Dorsolateral prefrontal cortex (tissue), 122 donors: ENCODE measurements at places on chromosomes 3 and 15. TPM values are rescaled to one million over a fixed set of nuclear protein-coding genes. Genes with fewer than 3 reads are reported as not detected.

PLXNB1 gene
- 266 TPM for total RNA-seq

NECTIN3 gene
- 36.7 TPM for total RNA-seq

FMN1 gene
- total RNA-seq, result 69.7 TPM

KBTBD13 gene
- not detected for total RNA-seq

TMEM158 gene
- total RNA-seq, result 17.1 TPM

AADACL2 gene
- not detected for total RNA-seq

TAGLN3 gene
- total RNA-seq, result 393 TPM

POLR2H gene
- 41.0 TPM for total RNA-seq

SERINC4 gene
- total RNA-seq, result 0.86 TPM

FANCD2OS gene
- total RNA-seq, result not detected

ECE2 gene
- 15.4 TPM for total RNA-seq

PAQR5 gene
- 1.5 TPM for total RNA-seq

SLC4A7 gene
- 68.4 TPM for total RNA-seq

PDZRN3 gene
- total RNA-seq, result 39.2 TPM

RSL24D1 gene
- 48.8 TPM for total RNA-seq

SCG3 gene
- total RNA-seq, result 61.6 TPM

NANOGP8 gene
- not detected for total RNA-seq

FGD5 gene
- 6.5 TPM for total RNA-seq

DPPA4 gene
- not detected for total RNA-seq

PPP1R14D gene
- not detected for total RNA-seq

CA12 gene
- 4.6 TPM for total RNA-seq

GAP43 gene
- total RNA-seq, result 432 TPM

PTPN23 gene
- 70.2 TPM for total RNA-seq

MLF1 gene
- 23.6 TPM for total RNA-seq

CEP70 gene
- total RNA-seq, result 46.8 TPM
